ENCODE measurements at places on chromosomes 11 and 22.

GRCh38 chr11:61826930-61827570 is 1.1 kb upstream of the FADS2 start:
- peak; percentile 64 for DNase-seq

- DNase-seq: no peak
These were observed 415.3 kb upstream of the CADM1 start for GRCh38 chr11:115919341-115920091.

DNA sequence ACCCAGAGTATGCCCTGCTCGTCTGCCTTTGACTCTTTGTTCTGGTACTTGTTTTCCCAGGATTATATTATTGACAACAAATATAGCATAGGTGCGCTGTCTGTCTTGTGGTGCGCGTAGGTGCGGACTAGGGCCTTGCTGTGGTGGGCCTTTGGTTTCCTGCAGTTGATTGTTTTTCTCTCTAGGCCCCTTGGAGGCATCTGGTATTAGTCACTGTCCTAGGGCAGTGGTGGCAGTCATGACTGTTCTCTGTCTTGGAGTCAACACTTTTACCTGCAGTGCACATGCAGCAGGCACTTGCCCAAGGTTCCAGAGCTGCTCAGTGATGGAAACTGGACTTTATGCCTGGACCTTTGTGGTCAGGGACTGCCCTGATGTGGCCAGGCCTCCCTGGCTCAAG is 18.6 kb downstream of the PPP6R2 start:
- DNase-seq: no peak

- peak; percentile 44 for DNase-seq
These were observed 30.8 kb upstream of the LRRC10B start for GRCh38 chr11:61477727-61478148.

- DNase-seq: no peak
These were observed 45.9 kb downstream of the ARHGAP32 start for GRCh38 chr11:129146191-129146590.

DNA sequence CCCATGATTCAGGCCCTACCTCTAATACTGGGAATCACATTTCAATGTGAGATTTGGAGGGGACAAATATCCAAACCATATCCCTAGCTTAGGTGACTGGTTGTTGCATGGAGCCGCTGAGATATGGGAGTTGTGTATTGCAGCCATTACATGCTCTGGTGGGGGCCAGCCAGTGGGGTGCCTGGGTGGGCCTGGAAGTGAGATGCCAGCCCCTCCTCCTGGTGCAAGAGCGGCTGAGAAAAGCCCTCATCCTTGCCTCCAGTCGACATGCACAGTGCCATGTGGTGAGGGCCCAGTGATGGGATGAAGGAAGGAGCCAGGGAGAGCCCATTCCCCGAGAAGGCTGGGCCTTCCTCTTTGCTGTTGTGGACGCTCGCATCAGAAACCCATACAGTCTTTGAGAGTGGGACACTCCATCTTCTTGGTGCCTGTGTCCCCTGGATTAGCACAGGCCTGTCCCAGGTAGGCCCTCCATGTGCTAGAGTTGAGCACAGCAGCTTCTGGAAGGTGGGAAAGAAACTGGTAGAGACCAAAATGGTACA is 1043.0 kb downstream of the TBC1D22A start:
- DNase-seq: no peak

- no peak for DNase-seq
These were observed 11.6 kb downstream of the SLC3A2 start for GRCh38 chr11:62892077-62892922.

DNA sequence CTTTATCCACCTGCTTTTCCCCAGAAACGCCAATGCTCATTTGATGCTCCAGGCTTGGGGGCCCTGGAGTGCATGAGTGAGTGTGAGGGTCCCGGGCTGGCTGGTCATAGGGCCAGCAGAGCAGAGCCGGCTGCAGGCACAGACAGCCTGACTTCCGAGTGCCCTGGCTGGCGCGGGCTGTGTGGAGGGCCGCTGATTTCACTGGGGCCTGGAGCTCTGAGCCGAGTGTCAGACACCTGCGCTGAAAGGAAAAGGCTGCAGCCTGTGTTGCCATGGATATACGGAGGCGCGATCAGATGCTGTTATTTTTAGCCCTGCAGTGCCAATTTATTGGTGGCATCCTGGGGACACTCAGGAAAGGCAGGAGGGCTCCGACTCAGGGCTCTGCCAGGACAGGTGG is 87.6 kb downstream of the ST3GAL4 start:
- no peak for DNase-seq

GRCh38 chr11:14593671-14594070 is 49.9 kb upstream of the PDE3B start:
- peak; percentile 4 for DNase-seq

- no peak for DNase-seq
These were observed 103.0 kb downstream of the C11orf58 start for GRCh38 chr11:16841481-16841880.

All from naive B cell (primary cell).